ENCODE measurements at places on chromosomes 1 and 21.

- DNase-seq, result no peak
These were observed 165.9 kb downstream of the ADGRL4 start for GRCh38 chr1:78840453-78841271.

DNA sequence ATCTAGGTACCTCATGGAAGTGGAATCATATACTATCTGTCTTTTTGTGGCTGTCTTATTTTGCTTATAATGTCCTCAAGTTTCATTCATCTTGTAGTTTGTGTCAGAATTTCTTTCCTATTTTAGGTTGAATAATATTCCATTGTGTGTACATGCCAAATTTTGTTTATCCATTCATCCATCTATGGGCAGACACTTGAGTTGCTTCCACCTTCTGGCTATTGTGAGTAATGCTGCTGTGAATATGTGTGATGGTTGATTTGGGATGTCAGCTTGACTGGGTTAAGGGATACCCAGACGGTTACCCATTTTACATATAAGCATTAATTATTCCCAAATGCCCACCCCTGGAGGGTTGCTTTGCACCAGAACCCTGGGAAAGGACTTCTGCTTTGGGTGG lies 477.5 kb downstream of the PTPRU start:
- no peak for DNase-seq

- no peak for DNase-seq
These were observed 16.3 kb upstream of the CDK18 start for GRCh38 chr1:205488074-205488723.

GRCh38 chr21:15676935-15677334 lies 52.8 kb upstream of the USP25 start:
- DNase-seq, result no peak

GRCh38 chr1:26858891-26859640 lies 3.9 kb upstream of the SFN start:
- no peak for DNase-seq

DNA sequence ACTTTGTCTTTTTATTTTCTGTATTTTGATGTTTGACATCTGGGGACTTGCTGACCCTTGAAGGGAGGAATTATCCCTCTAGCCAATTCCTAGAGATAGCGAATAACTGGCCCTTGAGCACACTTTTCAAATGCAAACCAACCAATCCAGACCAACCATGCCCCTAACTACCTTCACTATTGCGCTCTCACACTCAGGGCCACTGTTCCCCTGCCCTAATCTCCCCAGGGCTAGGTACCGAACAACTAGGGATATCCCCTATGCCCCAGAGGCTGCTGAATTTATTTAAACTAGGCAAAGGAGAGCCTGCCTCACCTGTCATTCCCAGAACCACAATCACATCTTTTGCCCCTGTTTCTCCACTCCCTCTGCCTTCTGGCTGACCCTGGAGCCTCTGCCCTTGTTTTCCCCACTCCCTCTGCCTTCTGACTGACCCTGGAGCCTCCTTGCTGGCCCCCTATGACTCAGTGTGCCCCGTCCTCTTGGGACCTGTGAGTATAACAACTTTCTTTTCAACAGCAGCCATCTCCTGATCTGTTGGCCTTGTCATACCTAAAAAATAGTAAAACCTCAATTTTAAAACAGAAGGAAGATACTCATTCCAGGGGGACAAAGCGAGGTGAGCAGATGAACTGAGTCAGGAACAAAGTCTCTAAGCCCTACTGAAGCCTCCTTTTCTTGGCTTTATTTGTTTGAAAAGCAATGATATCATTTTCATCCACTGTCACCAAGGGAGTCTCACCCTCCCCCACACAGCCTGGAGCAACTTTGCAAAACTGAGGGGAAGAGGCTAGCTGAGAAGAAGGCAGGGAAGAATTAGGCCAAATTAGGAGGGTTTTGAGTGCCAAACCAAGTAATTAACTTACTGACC lies 115.5 kb downstream of the NMNAT2 start:
- DNase-seq, result no peak

GRCh38 chr1:185696422-185697150 lies 37.6 kb upstream of the HMCN1 start:
- no peak for DNase-seq

- DNase-seq, result no peak
These were observed 67.6 kb upstream of the TSPAN2 start for GRCh38 chr1:115156826-115157468.

DNA sequence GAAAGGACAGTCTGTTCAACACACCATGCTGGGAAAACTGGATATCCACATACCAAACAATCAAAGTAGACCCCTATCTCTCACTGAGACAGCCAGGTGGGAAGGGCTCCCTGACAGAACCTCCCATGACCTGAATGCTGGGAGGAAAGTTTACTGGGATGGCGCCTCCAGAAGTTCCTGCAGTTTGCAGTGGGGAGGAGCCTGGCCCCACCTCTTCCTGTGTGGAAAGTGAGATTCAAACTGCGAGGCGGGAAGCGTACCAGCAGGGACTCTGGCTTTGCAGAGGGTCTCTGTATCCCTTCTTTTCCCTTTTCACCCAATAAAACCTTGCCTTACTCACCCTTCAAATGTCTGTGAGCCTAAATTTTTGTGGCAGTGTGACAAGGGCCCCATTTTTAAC lies 190.7 kb downstream of the HHIPL2 start:
- DNase-seq, result no peak

DNA sequence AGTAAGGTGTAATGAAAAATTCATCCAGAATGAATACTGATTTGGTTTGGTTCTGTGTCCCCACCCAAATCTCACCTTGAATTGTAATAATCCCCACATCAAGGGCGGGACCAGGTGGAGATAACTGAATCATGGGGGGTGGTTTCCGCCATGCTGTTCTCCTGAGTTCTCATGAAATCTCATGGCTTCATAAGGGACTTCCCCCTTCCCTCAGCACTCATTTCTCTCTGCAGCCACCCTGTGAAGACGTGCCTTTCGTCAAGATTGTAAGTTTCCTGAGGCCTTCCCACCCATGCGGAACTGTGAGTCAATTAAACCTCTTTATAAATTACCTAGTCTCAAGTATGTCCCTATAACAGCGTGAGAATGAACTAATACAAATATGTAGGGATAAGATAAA lies 5.5 kb upstream of the SYNJ1 start:
- no peak for DNase-seq

- no peak for DNase-seq
These were observed 57.9 kb downstream of the SASS6 start for GRCh38 chr1:100074604-100075395.

DNA sequence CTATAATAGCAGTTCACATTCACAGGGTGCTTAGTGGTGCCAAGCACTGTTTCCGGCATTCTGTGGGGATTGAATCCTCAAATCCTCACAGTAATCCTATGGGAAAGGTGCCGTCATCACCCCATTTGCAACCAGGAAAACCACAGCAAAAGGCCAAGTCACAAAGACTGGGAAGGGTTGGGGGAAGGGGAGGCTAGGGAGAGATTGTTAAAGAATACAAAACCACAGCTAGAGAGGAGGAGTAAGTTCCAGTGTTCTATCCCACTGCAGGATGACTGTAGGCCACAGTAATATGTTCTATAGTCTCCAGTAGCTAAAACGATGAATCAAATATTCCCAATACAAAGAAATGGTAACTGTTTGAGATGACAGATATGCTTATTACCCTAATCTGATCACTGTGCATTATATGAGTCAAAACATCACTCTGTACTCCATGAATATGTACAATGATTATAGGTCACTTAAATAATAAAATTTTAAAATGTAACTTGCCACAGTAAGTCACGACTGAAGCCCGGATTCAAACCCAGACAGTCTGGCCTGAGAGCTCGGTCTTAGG lies 256.8 kb downstream of the TOMM20 start:
- DNase-seq, result no peak

GRCh38 chr21:29888437-29888836 lies 51.4 kb downstream of the GRIK1 start:
- no peak for DNase-seq

DNA sequence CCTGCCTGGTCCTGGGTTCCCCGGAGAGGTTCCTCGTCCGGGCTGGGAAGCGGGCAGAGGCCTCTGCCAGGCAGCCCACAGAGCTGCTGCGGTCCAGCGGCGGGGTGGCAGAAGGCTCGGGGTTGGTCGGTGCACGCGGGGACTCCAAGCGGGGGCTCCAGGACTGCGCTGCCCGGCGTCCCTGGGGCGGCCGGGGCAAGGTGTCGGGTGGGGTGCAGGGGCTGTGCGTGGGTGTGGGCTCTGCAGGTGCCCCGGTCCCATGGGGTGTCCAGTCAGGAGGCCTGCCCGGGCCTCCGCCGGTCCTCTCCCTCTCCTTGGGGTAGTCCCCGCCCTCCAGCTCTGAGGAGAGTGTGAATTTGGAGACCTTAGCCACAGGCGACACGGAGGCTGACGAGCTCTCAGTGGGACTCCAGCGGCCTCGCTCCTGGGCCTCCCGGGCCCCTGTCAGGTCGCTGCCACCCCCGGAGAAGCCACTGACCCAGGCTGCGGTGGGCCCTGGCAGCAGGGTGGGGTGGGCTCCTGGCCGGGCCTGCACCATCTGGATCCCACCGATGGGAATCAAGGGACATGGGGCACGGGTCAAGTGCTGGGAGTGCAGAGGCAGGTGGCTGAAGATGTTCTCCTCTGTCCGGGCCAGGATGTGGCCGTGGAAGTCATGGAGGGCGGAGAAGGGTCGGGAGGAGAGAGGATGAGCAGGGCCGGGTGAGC lies 26.2 kb upstream of the EDN2 start:
- DNase-seq, result no peak

DNA sequence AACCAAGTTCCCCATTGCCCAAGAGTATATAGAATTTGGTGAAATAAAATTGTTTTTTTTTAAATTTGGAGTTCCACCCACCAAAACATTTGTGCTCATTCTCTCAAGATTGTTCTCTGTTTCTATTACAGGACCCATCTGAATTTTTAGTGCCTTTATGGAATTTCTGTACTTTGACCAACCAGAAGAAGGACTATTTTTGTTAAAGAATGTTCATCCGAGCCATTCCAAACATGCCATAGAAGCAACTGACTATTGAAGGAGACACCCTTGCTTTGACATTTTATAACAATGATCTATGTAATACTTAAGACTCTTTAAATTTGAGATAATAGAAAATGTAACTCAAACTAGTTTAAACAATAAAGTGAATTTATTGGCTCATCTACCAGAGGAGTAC lies 655.7 kb upstream of the ADAMTS5 start:
- DNase-seq, result no peak

GRCh38 chr1:214233856-214234634 lies 46.9 kb upstream of the SMYD2 start:
- DNase-seq, result no peak

- no peak for DNase-seq
These were observed 130.4 kb downstream of the KIF26B start for GRCh38 chr1:245285168-245285567.

DNA sequence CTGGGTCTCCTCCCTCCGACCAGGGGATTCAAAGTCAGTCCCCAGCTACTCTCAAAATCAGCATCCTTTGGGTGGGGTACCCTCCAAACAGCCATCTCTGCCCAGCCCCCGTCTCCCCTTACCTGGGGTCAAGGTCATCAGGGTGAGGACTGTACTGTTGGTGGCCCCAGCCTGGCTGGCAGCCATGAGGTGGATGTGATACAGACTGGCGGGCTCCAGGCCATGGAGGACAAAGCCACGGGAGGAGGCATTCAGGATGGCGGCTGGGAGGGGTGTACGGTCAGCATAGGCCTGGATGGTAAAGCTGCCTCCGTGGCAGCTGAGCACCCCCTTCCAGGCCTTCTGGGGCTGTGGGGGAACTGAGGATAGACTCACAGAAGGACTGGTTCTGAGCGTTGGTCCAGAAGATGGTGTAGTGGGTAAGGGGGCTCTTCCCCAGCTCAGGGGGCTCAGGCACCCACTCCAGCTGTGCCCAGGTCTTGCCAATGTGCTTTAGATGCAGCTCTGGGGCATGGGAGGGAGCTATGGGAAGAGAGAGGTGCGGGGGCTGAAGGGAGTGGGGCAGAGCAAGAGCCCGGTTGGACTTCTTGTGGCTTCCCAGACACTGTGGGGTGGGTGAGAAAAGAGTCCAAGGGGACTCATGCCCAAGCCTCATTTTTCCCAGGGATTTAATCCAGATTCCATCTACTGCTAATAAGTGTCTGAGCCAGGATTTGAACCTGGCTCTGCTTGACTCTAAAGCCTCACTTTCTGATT lies 3.7 kb upstream of the MRPS15 start:
- no peak for DNase-seq

DNA sequence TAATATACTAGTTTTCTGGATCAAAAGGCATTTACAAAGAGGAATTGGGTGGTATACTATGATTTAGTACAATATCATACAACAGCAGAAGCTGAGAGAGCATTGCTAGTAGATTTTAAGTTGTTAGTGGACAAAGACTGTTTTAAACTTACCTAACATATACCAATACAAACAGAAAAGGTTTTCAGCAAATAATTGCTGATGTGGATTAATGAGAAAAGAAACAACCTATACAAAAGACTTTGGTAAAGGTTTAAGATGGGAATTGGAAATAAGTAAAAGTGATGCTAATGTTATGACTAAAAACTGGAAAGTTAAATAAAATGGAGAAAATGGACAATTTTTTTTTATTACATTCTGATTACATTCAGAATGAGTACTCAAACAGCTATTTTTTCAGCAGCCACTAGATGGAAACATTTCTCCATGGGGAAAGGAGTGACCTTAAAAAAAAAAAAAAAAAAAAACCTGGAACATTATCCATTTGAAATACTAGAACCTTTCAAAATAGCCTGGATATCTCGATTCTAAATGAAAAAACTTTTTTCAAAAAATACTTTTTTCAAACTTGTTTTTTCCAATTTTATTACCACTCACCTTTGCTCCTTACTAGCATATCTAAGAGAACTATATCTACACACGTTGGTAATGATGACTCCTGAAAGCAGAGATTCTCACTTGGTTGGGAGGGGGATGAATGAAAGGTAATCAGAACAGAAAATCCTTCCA lies 55.4 kb downstream of the EPRS1 start:
- DNase-seq, result no peak

- DNase-seq, result no peak
These were observed 2.8 kb upstream of the ENAH start for GRCh38 chr1:225655509-225656258.

DNA sequence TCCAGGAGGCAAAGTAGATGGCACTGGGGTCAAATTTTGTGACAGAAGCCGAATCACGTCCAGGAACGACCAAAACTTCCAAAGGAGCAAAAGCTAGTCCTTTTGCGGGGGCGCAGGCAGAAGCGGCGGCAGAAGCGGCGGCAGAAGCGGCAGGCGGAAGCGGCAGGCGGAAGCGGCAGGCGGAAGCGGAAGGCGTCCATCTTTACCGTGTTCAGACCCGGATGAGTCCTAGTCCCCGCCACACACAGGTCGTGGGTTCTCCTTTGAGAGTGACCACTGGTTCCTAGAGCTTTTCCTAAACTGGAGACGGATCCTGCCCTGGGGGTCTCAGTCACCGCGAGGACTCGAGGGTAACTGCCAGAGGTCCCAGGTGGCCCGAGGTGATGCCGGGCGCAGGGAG lies 53.6 kb downstream of the POFUT2 start:
- no peak for DNase-seq

GRCh38 chr1:116947092-116947860 lies 37.6 kb downstream of the PTGFRN start:
- DNase-seq, result no peak

DNA sequence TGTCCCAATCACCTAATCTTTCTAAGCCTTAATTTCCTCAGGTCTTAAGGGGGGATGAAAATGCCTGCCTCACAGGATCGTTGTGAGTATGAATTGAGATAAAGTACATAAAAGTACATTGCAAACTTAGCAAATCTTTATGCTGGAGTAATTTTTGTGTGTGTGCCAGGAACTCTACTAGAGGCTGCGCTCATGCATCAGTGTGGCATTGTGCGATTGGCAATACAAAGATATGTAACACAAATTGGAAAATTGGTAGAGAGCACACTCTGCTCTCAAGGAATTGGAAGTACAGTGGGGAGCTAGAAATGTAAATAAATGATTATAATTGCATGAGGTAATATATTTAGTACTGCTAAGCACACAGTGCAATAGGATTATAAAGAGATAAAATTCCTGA lies 398.3 kb downstream of the DUSP10 start:
- no peak for DNase-seq
